IMR-90 (cell line): ENCODE measurements at places on chromosomes 6 and 20.
A peak's percentile ranks its signal among the peaks of the same experiment; 100 is the strongest.

GRCh38 chr20:13008761-13009681 is at the start of gene SPTLC3:
Gene SPTLC3 (plus strand): TSS chr20:13008972. CDS start chr20:13009268, 296 bp downstream.
- peaks cover 10% of the 10 kb centered on the region for H3K4me1 ChIP-seq
- H3K27ac ChIP-seq: peak within 1 kb of the TSS; percentile 52; the same call in 1 of the 2 replicates
- DNase-seq: peak; percentile 36
- no peaks in the 10 kb centered on the region for H3K27me3 ChIP-seq
- H3K36me3 ChIP-seq: peaks cover 2% of the 10 kb centered on the region

DNA sequence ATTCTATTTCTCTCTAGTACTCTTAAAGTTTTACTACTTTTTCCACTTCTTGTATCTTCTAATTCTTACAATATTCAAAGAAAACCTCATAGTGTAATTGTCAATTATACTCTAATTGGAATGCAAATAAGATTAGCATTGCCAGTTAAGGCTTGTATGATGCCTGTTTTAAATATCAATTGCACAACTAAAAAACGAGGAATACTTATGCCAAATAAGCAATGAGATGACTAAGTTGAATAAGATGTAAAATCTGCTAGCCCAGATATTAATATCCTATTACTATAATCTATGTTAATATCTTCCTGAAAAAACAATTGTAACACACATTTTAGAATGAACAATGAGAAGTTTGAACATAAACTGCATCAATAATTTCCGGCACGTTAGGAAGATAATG is 13.3 kb upstream of the AKAP7 start:
- H3K4me1 ChIP-seq: peaks cover 2% of the 10 kb centered on the region; the same call in 1 of the 2 replicates
- H3K27ac ChIP-seq: no peak overlapping the region
- H3K4me3 ChIP-seq: no peak overlapping the region

DNA sequence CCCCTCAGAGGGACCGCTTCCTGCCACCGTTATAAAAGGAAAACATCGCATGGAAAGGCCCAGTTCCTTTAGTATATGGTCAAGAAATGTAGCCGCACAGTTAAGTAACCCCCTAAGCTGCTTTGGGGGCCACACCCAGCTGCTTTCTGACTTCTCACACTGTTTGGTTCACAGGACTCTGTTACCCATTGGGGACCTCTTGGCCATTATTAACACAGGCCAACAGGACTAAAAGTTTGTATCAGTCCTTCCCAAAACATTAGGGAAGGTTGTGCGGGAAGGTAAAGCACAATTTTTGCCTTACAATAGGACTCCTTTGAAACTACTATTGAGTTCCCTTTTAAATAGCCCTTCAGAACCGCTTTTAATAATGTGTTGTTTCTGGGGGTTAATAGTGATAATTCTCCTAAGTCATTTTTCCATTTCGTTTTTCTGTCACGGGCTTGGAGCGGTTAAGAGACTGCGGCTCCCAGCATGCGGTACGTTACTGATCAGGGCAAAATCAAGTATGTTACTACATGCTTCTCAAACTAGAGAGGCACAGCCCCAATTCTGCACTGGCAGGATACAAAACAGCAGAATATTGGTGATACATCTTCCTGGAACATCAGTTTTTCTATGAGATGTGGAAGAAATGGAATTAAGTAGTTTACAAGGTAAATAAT is 668 bp upstream of the RPP40 start:
- H3K27ac ChIP-seq: peak overlapping the region; percentile 95
- no peaks in the 10 kb centered on the region for H3K27me3 ChIP-seq
- H3K4me1 ChIP-seq: no peaks in the 10 kb centered on the region; the same call in 1 of the 2 replicates
- DNase-seq: no peak

DNA sequence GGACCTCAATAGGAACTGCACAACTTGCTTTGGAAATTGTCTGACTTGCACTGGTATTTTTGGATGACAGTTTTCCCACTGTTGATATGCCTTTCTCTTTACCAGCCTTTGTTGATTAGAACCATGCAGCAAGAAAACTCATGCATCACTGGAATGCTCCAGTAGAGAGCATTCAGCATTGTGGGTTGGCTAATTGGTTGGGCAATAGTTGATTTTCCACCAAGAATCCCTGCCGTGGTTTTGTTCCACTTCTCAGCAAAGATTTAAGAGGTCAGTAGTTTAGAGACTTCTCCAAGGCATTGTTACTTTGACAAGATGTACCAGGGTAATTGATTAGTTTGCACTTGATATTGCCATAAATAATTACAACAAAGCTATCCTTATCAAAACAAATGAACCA is 260.0 kb downstream of the DHX35 start:
- no peaks in the 10 kb centered on the region for H3K27me3 ChIP-seq
- H3K4me1 ChIP-seq: no peaks in the 10 kb centered on the region
- no peak overlapping the region for H3K4me3 ChIP-seq
- DNase-seq: no peak
- H3K27ac ChIP-seq: no peak overlapping the region
- no peaks in the 10 kb centered on the region for H3K36me3 ChIP-seq

- no peak overlapping the region for H3K27ac ChIP-seq
- DNase-seq: no peak
- no peaks in the 10 kb centered on the region for H3K4me1 ChIP-seq
- no peaks in the 10 kb centered on the region for H3K36me3 ChIP-seq
- H3K27me3 ChIP-seq: no peaks in the 10 kb centered on the region
- H3K4me3 ChIP-seq: no peak overlapping the region
Measured at GRCh38 chr6:151885234-151885633, 77.8 kb downstream of the ESR1 start.

DNA sequence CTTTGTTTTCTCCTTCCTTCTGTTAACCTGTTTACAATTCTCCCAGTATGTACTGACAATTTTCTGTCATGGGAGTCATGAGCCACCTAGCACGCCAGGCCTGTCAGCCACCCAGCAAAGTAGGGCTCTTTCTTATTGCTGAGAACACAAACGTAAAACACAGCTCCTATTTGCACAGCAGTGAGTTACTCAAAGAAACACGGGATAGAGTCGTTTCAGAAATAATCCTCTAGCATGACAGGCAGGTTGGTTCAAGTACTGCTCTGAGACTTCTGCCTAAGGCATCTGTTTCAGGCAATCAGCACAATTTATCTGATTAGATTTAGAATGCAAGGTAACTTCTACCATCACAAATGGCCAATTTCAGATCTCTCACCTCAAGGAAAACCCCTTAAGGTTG is 88.8 kb downstream of the CD24 start:
- no peaks in the 10 kb centered on the region for H3K4me1 ChIP-seq
- no peak overlapping the region for H3K4me3 ChIP-seq
- H3K27ac ChIP-seq: no peak overlapping the region
- no peaks in the 10 kb centered on the region; the same call in 1 of the 2 replicates for H3K27me3 ChIP-seq
- no peaks in the 10 kb centered on the region for H3K36me3 ChIP-seq

- H3K27me3 ChIP-seq: no peaks in the 10 kb centered on the region
- H3K27ac ChIP-seq: no peak overlapping the region
- no peak overlapping the region for H3K4me3 ChIP-seq
- peaks cover 3% of the 10 kb centered on the region; the same call in 1 of the 2 replicates for H3K4me1 ChIP-seq
- H3K36me3 ChIP-seq: peaks cover 6% of the 10 kb centered on the region; the same call in 1 of the 2 replicates
- no peak for DNase-seq
Measured at GRCh38 chr20:33650753-33651561, 11.2 kb upstream of the C20orf144 start.

DNA sequence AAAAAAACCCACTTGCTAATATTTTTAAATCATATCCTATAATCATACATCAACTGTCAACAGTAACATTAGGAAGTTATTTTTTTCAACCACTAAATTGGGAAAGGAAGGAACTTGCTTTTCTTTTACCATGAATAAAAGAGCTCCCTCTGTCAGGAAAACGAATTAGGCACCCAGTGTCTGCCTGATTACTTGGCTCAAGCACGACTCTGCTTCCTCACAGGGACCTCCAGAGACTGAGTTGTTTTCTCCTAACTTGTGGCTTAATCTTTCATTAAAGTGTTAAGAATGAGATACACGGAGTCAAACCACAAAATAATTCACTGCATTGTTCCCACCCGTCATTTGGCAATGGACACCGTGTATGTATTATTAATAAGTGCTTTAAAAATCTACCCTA is 1405.1 kb upstream of the EYS start:
- no peaks in the 10 kb centered on the region for H3K27me3 ChIP-seq
- no peaks in the 10 kb centered on the region for H3K36me3 ChIP-seq
- H3K27ac ChIP-seq: no peak overlapping the region
- no peak overlapping the region for H3K4me3 ChIP-seq
- DNase-seq: no peak
